ENCODE measurements at places on chromosomes 6 and 20.

DNA sequence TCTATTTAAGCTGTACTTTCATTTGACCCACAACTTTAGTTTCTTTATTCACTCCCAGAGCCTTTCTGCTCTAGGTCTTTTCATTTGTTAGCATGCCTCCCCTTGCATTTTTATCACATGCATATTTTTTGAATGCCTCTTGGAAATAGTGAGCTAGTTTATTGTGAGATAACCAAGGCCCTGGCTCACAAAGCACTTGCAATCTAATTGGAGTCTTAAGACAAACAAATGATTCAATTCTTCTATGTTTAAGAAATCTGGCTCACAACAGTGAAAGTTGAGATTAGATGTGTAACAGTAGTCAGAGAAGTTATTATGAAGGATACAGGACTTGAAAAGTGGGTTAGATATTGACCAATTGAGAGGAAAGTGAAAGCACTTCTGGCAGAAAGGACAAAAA lies 173.4 kb downstream of the MOXD1 start:
- DNase-seq: no peak

GRCh38 chr6:31470801-31471200 lies 27.1 kb upstream of the MICB start:
- no peak for DNase-seq

DNA sequence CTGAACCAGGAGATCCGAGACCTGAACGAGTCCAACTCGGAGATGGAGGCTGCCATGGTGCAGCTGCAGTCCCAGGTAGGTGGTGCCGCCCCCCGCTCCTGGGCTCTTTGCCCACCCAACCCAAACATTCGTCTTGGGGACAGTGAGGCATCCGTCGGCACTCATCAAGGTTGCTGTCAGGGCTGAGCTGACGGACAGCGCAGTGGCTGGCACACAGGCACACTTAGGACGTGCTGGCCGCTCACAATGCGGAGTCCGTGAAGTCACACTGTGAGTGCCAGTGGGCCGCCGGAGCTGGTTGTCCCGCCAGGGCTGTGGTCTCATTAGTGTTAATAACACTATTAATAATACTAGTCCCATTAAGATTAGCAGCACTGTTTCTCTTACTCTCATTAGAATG lies 18.2 kb upstream of the PCMTD2 start:
- no peak for DNase-seq

- DNase-seq: no peak
Measured at GRCh38 chr20:52539891-52540290, 348.3 kb upstream of the ZFP64 start.

GRCh38 chr6:34342247-34342646 lies 50.2 kb downstream of the NUDT3 start:
- no peak for DNase-seq

- no peak for DNase-seq
Measured at GRCh38 chr20:32651537-32651936, 22.2 kb downstream of the C20orf203 start.

DNA sequence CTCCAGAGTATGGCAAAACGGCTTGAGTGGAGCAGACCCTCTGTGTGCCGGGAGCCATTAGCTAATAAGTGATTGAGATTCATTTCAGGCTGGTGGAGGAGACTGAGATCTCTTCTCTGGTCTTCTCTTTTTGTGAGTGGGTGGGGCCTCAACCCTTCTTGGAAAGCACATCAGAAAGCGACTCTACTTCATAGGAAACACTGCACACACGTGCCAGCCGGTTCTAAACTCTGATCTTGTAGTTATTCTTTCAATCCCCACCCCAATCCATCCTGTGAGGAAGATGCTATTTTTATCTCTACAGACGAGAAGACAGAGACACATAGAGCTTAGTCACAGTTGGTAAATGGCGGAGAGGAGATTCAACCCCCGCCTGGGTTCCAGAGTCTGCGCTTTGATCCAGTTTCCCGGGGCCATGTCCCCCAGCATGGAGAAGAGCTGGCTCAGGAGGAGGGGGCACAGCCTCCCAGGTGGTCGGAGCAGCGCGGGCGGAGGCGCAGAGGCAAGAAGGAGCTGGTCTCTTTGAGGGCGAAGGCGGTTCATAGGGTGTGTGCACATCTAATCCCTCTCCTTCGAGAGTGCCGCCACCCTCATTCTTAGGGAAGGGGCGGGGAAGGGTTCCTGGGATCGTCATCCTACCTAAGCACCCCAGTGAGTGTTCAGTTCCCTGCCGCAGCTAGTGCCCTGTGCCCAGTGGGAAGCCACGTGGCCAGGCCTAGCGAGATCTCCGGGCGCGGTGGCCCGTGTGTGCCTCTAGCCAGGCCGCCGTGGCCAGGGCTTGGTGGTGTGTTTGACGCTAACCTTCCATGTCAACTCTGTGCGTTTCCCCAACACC lies 49.0 kb upstream of the TAGAP start:
- no peak for DNase-seq

DNA sequence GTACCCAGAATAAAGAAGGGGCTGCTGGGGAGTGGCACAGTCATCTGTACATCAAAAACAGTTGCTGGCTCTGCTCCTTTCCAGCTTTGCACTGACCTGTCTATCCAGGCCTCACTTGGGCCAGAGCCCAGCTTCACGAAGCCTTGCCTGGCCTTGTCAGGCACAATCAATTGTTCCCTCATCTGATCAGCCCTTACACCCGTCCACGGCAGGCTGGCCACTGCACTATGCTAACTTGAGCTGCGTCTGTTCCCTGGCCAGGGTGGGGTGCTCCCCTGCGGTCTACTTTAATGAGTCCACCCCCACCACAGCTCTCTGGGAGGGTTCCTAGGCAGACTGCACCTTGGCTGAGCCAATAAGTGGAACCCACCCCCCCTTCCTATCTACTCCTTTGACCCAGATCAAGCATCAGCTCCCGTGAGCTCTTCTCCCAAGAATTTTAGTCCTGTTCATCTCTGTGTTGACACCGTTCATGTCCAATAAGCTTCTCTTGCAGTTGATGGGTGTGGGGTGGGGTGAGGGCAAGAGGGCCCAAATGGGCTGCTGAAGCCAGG lies 74.3 kb upstream of the MLN start:
- no peak for DNase-seq

GRCh38 chr6:157280947-157281346 lies 42.4 kb downstream of the TMEM242 start:
- no peak for DNase-seq

DNA sequence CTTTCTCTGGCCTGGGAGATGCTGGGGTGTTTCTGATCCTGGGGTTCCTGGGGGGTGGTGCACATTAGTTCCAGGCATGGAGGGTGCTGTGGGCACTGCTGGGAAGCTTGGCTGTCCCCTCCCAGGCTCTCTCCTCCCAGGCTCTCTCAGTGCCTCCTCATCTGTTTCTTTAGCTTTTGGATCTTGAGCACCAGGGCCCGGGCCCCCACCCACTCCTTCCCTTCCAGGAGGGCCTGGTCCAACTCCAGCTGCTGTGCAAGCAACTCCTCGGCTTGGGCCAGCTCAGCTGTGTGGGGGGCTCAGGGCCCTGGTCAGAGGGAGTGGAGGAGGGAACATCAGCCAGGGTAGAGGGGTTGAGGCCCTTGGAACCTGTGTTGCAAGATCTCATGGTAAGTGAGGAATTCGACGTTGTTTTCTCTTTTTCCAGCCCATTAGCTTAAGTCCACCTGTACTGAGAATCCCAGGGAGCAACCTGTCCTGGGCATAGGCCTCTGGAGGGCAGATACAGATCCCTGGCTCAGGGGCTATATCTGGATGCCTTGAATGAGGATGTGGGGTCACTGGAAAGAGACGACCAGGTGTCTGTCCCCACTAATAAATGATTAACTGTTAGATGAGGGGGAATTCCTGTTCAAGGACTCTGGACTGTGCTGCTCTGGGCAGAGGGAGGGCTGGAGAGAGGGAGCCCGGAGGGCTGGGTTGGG lies 34.5 kb upstream of the HLA-A start:
- DNase-seq: no peak

GRCh38 chr6:3553254-3553653 lies 96.4 kb upstream of the SLC22A23 start:
- no peak for DNase-seq

DNA sequence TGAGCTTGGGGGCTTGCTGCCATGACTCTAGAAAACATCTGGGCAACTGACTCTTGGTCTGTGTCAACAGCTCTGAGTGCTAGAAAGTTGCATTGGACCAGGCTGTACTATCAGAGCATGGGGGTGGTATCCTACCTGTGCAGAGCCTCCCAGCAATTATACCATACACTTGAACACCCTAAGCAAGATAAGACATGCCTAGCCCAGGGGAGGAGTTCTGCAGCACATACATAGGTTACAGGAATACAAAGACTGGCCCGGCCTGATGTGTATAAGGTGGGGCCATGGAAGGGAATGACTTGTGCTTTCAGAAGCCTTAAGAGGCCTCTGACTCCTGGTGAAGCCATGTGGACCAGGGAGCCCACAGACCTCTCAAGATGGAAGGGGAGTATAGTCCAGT lies 11.4 kb upstream of the MOCS1 start:
- DNase-seq: no peak

DNA sequence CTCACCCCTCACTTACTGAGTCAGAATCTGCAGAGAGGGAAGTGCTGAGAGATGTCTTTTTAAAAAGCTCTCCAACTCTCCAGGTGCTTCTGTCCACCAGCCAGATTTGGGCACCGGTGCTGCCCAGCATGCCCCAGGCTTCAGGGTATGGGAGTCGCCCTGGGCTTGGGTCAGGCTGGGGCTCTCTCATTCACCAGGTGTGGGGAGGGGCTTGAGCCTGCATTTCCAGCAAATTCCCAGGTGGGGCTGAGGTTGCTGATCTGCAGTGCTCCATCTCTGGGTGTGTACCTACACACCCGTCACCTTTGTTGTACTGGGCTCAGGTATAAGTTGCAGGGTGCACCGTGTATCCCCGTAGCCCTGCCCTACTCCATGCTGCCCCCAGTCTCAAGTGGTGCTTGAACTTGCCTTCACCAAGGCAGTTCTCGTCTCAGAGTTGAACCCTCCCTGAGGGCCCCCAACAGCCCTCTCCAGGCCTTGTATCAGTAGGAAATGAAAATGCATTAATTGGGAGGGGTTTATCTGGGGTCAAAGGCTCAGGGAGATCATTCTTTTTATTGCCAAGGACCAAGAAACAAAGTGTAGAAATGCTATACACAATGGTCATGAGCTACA lies 23.5 kb downstream of the PPP1R3G start:
- DNase-seq: no peak

- DNase-seq: peak; percentile 84
Measured at GRCh38 chr6:82954937-82955577, 110.6 kb downstream of the UBE3D start.

- peak; percentile 53 for DNase-seq
Measured at GRCh38 chr6:71349395-71349794, 60.8 kb downstream of the OGFRL1 start.

DNA sequence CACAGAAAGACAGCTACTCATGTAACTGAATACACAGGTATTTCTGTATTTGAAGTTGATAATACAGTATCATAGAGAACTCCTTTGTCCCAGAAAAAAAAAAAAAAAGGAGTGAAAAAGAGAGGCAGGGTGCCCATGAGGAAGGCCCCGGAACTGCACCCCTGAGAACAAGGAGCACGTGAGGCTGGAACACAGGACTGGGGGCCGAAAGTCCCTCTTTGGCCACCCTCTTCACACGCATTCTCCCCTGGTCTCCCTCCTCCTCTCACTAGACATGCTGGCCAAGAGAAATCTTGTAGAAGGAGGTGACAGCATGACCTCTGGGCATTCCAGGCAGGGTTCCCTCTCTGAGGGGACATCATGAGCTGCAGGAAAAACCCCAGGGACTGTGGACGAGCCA lies 62.7 kb upstream of the TRAF3IP2 start:
- no peak for DNase-seq

GRCh38 chr6:659716-660581 lies 3.0 kb upstream of the HUS1B start:
- DNase-seq: no peak

GRCh38 chr6:34233867-34234266 lies 2.8 kb upstream of the HMGA1 start:
- DNase-seq: no peak

- peak; percentile 84 for DNase-seq
Measured at GRCh38 chr20:62143081-62143956, at the start of the genes PSMA7 and SS18L1. TSS of gene PSMA7 (minus strand) at chr20:62143394. CDS start at chr20:62143303, 91 bp downstream. TSS of gene SS18L1 (plus strand) at chr20:62143769. CDS start at chr20:62143821, 52 bp downstream.

DNA sequence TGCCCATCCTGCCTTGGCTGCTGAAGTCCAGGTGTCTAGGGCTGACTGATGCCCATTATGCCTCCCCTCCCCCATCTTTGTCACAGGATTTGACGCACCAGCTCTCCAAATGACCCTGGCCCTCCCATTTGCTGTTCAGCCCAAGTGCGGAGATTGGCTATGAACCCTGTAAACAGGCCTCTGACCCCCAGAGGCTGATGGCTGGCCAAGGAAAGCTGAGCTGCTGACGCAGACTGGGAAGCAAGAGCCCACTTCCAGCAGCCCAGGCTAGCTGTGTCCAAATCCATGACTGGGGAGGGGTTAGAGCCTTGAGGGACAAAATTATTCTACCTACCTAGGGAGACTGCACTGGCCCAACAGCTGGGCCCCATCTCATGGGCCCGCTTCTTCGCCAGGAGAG lies 797 bp upstream of the GNRH2 start:
- DNase-seq: no peak

DNA sequence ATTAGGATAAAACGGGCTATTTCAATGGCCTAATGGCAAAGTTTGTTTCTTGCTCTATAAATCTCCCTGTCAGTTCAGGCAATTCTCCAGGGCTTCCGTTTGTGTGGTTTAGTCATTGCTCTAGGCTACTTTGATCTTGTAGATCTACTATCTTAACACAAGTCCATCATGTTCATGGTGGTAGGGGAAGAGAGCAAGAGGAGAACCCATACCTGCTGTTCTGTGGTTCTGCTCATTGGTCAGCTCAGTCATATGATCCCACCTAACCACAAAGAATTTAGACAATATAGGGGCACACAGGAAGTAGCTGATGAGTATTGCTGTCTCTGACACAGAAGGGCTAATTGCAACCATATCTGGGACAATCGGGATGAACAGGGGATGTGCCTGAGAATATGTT lies 4.9 kb upstream of the DEK start:
- DNase-seq: peak; percentile 80

GRCh38 chr6:36912030-36912454 lies 26.3 kb downstream of the C6orf89 start:
- no peak for DNase-seq

DNA sequence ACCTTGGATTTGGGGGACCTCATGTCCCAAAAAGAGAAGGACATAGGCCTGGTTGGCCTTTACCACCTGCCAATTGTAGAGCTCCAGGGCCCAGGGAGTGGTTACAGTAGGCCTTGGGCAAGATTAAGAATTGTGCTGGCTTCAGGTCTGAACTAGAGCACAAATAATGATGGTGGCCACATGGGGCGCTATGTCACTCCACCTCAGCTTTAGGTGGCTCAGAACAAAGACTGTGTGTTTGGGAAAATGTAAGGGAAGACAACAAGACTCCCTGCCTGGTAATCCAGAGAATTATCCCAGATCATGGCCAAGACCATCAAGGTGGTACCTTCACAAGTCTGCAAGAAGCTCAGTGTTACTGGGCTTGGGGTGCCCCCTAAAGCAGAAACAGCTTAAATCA lies 224.9 kb upstream of the OPRM1 start:
- no peak for DNase-seq

GRCh38 chr6:126640356-126640755 lies 300.4 kb downstream of the CENPW start:
- DNase-seq: no peak

DNA sequence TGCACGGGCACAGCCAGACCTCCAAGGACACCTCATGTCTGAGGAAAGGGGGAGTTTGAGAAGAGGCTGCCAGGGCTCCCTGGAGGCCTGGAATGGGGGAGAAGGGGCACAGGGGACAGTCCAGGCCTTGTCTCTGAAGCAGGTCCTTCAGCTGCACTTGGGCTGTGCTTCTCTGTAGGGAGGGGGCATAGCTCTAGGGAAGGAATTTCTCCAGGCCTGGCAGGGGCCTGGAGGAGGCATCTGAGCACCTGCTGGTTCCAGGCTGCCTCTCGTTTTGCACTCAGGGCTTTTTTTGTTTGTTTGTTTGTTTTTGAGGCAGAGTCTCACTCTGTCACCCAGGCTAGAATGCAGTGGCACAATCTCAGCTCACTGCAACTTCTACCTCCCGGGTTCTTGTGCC lies 67.7 kb downstream of the BCAS4 start:
- no peak for DNase-seq

Measured in fibroblast of upper back skin (primary cell).